ENCODE measurements at places on chromosomes 3 and 15. TPM values are rescaled to one million over a fixed set of nuclear protein-coding genes. Genes with fewer than 3 reads are reported as not detected.

Gene NR1I2
- total RNA-seq: 0.40 TPM

DNA sequence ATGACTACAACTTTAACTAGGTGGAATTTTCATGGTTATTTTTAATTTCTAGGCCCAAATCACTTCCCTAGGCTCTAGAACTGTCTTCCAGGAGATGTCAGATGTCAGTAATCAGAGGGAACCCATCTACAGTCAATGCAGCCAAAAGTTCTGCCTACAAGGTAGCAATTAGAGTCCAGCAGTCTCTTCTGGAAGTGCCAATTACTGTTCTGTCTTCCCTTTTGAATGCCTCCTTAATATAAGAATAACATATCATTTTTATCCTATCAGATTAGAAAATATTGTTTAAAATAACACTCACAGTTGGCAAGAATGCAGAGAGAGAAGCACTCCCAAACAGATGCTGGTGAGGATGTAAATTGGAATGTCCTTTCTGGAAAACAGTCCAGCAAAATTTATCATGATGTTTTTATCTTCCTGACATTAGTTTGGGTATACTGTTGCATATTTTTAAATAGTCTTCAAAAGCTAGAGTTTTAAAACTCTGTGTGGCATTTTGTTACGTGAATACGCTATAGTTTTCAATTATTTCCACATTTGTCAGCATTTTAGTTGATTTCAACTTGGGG lies 543.7 kb downstream of the FHIT start:
- DNase-seq: no peak

DNA sequence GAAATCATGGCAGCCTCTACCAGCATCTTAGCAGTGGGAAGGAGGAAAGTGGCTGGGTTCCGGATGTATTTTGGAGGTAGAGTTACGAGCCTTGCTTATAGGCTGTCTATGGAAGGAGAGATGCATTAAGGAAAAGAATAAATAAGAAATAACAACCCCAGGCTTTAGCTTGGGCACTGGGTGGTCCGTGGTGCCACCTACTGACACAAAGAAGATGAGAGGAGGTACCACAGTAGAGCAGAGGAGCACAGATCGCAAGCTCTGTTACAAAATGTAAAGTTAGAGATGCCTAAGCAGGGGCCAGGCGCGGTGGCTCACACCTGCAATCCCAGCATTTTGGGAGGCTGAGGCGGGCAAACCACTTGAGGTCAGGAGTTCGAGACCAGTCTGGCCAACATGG lies 74.8 kb downstream of the TMEM39A start:
- DNase-seq: no peak

DNA sequence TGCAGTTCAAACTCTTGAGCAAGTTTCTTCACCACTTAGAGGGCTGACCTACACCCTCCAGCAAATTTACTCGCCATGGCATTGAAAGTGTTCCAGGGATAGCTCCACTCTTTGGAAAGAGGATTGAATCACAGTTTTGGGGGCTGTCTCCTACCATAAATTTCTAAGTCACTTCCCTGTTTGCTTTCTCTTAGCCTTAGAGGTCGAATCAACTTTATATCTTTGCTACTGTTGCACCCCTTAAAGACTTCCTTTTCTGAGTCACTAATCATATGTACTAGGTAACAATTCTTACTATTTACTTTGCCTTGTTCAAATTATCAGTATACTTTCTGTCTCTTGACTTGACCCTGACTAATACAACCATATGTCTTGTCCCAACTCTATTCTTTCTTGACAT lies 1151.8 kb upstream of the ALCAM start:
- no peak for DNase-seq

Gene TMEM108
- total RNA-seq: 10.2 TPM

Gene IMPG2
- 0.20 TPM for total RNA-seq

- peak; percentile 58 for DNase-seq
Measured at GRCh38 chr15:101556273-101556672, 66.8 kb upstream of the PCSK6 start.

- DNase-seq: no peak
Measured at GRCh38 chr3:126184465-126185000, 4.1 kb upstream of the ALDH1L1 start.

Data from upper lobe of left lung (tissue), 6 donors.